ENCODE measurements at places on chromosomes 2 and 18. TPM values are rescaled to one million over a fixed set of nuclear protein-coding genes. Genes with fewer than 3 reads are reported as not detected.

DNA sequence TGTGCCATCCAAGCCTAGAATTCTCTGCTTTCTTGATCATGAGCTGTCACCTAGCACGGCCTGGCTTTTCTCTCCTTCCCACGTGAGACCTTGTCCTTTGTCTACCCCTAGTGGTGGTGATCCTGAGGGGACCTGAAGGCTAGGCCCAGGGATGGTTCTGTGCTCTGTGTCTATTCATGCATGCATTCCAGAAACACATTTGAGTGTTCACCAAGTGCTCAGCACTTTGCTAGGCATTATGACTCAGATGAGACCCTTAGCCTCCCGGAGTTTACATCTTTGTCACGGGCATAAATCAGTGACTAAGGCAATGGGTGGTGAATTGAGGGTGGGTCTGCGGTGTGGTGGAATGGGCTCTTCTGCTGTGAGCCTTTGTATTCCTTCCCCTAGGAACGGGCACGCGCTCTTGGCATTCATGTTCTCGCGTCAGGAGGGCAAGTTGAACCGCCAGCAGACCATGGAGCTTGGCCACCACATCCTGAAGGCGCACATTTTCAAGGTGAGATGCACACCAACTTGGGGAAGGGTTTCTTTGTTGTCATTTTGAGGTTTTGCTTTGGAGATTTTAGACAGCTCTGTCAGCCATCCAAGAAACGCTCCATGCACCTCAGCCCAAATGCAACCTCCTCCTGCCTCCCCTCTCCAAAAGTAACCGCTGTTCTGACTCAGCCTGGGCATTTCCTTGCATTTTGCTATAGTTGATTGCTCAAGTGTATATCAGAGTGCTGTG lies 100.9 kb downstream of the WDSUB1 start:
- no peaks in the 10 kb centered on the region for H3K27me3 ChIP-seq
- H3K36me3 ChIP-seq, result peaks cover 47% of the 10 kb centered on the region
- DNase-seq, result peak; percentile 58
- H3K27ac ChIP-seq, result no peak overlapping the region
- H3K4me1 ChIP-seq, result peaks cover 5% of the 10 kb centered on the region
- H3K4me3 ChIP-seq, result no peak overlapping the region

DNA sequence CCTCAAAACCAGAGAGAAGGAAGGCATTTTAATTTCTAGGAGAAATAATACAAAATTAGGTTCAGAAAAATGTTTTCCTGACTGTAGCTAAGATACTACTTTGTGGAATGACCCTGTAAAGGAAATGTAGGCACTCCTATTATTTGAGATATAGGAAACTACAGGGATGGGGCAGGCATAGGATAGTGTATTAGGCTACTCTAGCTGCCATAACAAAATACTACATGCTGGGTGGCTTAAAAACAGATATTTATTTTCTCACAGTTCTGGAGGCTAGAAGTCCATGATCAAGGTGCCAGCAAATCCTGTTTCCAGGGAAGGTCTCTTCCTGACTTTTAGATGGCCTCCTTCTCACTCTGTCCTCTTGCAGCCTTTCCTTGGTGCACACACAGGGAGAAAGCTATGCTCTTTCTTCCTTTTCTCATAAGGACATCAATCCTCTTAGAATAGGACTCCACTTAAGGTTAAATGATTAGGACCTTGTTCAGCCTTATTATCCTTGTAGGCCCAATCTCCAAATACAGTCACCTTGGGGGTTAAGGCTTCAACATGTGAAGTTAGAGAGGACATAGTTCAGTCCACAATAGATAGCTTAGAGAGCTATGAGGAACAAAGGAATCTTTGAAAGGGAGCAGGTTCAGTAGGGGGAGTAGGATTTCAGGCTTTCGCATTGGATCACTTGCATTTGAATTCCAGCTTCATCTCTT lies 14.0 kb upstream of the CAVIN2 start:
- peaks cover 5% of the 10 kb centered on the region for H3K4me1 ChIP-seq
- no peak for DNase-seq
- no peaks in the 10 kb centered on the region for H3K27me3 ChIP-seq
- H3K4me3 ChIP-seq, result no peak overlapping the region

The AQP12B gene
- total RNA-seq, result not detected

The TMEM17 gene
- total RNA-seq, result 1.3 TPM

The MPP4 gene
- 11.1 TPM for total RNA-seq
